ENCODE measurements at places on chromosomes 7 and 10. TPM values are rescaled to one million over a fixed set of nuclear protein-coding genes. Genes with fewer than 3 reads are reported as not detected.

GRCh38 chr10:129952378-129953118, 11.5 kb downstream of the EBF3 start:
- no peaks in the 10 kb centered on the region for H3K36me3 ChIP-seq
- no peak overlapping the region for H3K27ac ChIP-seq
- no peak overlapping the region for H3K4me3 ChIP-seq
- no peaks in the 10 kb centered on the region for H3K4me1 ChIP-seq
- peaks cover 6% of the 10 kb centered on the region for H3K27me3 ChIP-seq

GRCh38 chr10:110176141-110177030, 31.0 kb upstream of the MXI1 start:
- H3K27ac ChIP-seq, result no peak overlapping the region
- H3K4me3 ChIP-seq, result no peak overlapping the region
- H3K36me3 ChIP-seq, result no peaks in the 10 kb centered on the region
- no peak for DNase-seq

DNA sequence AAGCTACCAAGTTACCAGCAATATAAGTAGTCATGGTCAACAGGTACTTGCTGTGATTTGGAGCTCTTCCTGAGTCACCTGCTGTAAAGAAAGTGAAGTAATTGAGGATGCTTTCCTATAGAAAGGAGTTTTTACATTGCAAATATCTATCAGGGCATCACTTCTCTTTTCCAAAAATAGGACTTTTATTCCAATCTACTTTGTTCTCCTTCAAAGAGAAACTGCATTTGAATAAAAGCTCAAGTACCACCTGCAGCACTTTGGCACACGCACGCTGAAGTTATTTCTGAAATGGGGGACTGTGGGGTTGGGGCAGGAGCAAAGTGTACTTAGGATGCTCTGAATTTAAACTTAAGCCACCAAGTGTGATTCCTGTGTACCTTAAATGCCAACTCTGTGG, 81.8 kb upstream of the PRKAR2B start:
- no peak for DNase-seq
- H3K27me3 ChIP-seq, result no peaks in the 10 kb centered on the region
- no peaks in the 10 kb centered on the region for H3K36me3 ChIP-seq
- H3K4me1 ChIP-seq, result no peaks in the 10 kb centered on the region
- H3K27ac ChIP-seq, result no peak overlapping the region

GRCh38 chr10:8017277-8017676, 37.2 kb upstream of the GATA3 start:
- no peak for DNase-seq
- no peak overlapping the region for H3K4me3 ChIP-seq
- no peaks in the 10 kb centered on the region for H3K27me3 ChIP-seq

GRCh38 chr7:1219498-1219897, 13.2 kb upstream of the UNCX start:
- no peak overlapping the region for H3K4me3 ChIP-seq
- no peak for DNase-seq
- no peaks in the 10 kb centered on the region for H3K4me1 ChIP-seq
- H3K27ac ChIP-seq, result no peak overlapping the region

The FAM24B gene
- total RNA-seq, result 12.6 TPM

The DYDC2 gene
- total RNA-seq, result not detected

The CAMK2B gene
- not detected for total RNA-seq

The CLRN3 gene
- total RNA-seq, result not detected

The FBXL13 gene
- total RNA-seq, result 0.85 TPM

All from natural killer cell (primary cell).